Kidney capillary endothelial cell (primary cell): ENCODE measurements at places on chromosomes 2 and 18.

DNA sequence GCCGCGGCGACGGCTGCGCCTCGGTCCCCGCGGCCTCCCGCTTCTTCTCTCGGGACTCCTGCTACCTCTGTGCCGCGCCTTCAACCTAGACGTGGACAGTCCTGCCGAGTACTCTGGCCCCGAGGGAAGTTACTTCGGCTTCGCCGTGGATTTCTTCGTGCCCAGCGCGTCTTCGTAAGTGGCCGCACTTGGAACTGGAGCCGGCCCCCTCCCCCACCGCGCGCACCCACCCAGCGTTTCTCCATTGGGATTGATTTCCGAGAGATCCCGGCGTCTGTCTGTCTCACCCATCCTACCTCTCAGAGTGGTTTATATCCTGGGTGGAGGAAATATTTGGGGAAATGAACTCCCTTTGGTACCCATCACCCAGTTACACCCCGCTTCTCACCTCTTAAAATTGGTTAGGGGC lies 498 bp downstream of the ITGAV start:
- peak; percentile 42 for DNase-seq

- DNase-seq = no peak
Observed at GRCh38 chr2:64419596-64420165, 34.3 kb upstream of the LGALSL start.

GRCh38 chr2:16139663-16140615 lies 199.6 kb downstream of the MYCN start:
- DNase-seq = no peak

DNA sequence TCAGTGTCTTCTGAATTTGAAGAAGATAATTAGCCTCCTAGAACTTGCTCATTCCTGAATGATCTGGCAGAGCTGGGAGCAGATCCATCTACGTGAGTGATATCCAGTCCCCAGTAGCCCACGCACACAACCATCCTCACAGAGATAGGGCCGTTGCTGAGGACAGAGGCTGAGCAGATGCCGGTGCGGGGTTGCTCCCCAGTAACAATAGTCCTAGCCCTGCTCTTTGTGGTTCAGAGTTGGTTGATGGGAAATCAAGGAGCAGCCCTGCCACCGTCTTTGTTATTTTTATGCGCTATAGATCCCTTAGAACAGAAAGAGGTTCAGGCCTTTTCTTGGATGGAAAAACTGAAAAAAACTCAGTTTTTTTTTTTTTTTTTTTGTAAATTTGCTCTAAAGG lies 69.3 kb downstream of the VWA3B start:
- DNase-seq = no peak
